ENCODE measurements at places on chromosomes 4 and X. TPM values are rescaled to one million over a fixed set of nuclear protein-coding genes. Genes with fewer than 3 reads are reported as not detected.

The VCX2 gene
- polyA plus RNA-seq: not detected

The CPZ gene
- polyA plus RNA-seq: 20.1 TPM

The F9 gene
- not detected for polyA plus RNA-seq

The CXorf49 gene
- polyA plus RNA-seq: not detected

The CSAG3 gene
- polyA plus RNA-seq: not detected

DNA sequence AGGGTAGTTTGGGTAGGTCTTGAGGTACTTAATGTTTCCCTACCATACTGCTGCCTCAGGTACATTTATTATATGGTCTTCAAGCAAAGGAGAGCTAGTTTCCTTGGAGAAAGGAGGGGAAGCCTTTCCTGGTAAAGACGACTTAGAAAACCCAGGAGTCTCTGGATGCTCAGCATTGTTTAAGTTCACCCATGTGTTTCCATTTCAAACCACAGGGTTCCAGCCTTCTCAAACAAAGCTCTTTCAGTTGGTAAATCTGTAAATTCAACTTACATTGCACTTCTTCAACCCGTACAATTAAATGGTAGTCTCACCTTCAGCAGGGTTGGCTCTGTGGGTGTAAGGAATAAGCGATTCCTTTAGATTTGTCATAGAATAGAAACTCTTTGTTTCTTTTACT is 111.9 kb upstream of the UNC5C start:
- DNase-seq: no peak

- no peak for DNase-seq
Measured at GRCh38 chr4:40205259-40206198, 8.7 kb downstream of the RHOH start.

DNA sequence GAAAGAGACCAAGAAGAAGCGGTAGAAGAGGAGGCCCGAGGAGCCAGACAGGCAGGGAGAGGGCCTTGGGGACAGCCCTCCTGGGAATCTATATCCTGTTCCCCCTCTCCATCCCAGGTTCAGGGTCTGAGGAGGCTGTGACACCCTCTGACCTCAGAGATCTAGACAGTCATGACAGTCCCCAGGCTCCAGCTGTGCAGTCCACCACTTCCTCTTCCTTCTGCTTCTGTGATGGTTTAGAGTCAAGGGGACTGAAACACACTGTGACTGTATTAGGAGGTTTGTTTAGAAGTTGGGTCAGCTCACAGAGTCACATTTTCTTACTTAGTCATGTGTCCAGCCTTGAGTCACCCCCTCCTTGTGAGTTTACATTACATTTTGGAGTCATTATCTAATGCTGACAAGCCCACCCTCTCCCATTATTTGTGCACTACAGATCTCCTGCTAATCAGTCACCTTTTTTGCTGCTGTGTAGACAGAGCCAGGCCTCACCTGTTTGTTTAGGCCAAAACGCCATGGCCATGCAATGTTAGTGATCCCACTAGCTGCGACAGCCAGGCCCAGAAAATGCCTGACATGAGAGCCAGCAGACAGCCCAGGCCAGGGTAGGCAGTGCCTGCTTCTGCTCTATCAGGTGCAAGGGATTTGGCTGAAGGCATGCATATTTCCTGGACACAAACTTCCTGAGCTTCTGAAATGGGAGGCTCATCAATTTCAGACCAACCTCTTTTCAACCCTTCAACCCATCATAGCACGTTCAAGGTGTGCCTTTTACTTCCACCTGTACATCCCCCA is 26.0 kb downstream of the MANBA start:
- DNase-seq: no peak

DNA sequence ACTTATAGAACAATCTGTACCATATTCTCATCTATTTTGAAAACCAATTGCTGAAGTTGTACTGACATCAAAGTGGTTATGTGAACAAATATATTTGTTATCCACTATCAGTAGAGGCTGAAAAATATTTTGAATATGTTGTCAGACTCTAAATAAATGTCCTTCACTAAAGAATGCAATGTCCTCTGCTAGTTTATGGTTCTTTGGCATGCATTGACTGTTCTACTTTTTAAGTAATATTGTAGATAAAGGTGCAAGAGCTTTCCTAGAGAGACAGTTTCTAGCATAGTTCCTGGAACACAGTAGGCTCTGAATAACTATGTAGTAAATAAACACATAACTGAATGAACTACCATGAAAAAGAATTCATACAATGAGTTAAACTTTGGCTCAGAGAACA is 18.2 kb upstream of the COX7B2 start:
- no peak for DNase-seq

DNA sequence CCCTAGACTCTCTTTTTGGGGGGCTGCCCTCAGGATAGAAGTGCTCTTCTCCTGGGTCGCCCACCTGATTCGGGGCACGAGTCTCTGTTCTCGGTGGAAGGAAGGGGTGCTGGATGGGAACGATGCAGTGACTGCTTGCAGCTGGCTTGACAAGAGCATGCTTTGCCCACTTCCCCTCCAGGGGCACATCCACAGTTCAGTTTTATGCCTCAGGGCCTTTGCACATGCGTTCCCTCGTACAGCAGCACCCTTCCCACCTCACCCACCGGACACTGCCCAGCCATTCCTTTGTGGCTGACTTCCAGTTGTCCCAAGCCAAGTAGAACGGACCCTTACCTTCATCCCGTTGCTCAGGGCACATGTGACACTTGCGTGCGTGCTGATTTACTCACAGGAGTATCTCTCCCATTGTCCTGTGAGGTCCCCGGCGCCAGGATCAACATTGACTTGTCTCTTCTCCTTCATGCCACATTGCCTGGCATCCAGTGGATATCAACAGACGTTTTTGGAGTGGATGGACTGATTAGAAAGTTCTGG is 60.0 kb downstream of the C4orf50 start:
- no peak for DNase-seq

DNA sequence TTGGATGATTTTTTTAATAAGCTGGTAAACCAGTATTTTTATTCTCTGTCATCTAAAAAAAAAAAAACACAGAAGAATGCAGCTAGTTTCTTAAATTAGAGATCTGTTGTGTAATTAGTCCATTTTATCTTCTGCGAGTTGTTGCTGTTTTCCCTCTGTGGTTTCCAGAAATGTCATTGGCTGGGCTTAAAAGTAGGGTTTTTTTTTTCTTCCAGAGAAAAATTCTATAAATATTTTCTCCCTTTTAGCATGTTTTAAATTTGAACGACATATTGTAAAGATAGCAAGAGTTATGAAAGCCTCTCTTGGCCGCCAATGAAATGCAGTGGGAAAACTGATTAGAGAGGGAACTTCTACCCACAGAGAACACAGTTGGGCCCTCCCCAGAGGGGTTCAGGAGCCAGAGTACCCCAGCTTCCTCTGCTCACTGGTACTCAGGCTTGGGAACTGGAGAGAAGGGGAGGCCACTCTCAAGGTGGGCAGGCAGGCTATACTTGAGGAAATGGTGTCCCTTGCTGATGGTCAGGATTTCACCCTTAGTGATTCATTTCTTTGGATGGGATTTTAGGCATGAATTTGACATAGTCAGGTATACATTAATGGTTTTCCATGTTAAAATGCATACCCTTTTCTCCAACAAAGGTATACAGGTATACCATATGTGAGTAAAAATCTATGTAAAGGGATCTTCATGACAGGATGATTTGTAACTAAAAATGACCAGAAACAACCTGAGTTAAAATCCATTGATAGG is 166.1 kb downstream of the BCOR start:
- DNase-seq: no peak

- DNase-seq: no peak
Measured at GRCh38 chr4:6226506-6226905, 26.2 kb upstream of the JAKMIP1 start.

DNA sequence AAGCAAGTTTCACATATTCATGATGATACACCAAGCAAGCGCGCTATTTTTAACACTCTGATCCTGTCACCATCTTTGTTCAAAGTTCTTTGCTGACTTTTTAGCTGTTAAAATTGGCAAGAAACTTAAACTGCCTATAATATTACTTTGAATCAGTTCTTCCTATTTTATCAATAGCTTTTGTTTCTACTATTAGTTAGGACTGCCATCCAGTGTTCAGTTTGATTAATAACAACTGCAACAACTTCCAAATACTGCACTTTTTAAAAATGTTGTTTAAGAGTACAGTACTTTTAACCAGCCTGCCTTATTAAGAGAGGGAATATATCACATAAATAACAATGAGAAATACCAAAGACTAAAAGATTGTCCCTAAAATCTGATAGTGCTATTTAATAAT is 614.3 kb downstream of the FAM133A start:
- no peak for DNase-seq
